ENCODE measurements at places on chromosomes 11 and 22. TPM values are rescaled to one million over a fixed set of nuclear protein-coding genes. Genes with fewer than 3 reads are reported as not detected.

DNA sequence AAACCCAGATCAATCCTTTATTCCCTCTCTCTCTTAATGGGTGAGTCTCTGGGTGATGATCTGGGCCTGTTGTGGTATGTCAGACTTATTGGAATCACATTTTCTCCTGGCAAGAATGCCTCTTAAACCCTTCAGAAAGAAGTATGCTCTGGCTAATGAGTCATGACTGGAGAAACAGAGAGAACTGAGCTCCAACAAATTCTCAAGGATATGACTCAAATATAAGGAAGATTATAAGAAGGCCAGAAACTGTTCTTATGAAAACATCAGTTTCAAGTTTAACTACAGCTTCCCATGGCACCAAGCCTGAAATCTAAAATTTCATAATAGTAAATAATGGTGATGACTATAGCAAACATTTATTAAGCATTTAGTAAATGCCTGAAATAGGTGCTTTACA lies 83.9 kb downstream of the OR5AK2 start:
- peak; percentile 96 for DNase-seq

The SOX10 gene
- total RNA-seq, result not detected

DNA sequence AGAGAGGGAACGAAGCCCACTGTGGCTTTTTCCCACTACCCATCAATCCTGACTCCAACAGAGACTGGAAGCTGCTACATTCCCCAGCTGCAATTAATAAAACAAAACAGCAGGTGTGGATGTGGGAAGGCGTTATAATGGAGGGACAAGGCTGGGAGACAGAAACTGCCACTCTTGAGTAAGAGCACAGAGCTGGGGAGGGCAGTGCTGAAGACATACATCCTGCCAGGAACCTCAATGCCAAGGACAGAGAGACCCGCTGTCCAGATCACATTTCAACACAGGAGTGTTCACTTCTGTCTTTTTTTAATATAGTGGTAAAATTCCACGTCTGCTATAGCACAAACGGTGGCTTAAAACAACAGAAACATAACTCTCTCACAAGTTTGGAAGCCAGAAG lies 94.5 kb downstream of the LARGE1 start:
- no peak for DNase-seq

DNA sequence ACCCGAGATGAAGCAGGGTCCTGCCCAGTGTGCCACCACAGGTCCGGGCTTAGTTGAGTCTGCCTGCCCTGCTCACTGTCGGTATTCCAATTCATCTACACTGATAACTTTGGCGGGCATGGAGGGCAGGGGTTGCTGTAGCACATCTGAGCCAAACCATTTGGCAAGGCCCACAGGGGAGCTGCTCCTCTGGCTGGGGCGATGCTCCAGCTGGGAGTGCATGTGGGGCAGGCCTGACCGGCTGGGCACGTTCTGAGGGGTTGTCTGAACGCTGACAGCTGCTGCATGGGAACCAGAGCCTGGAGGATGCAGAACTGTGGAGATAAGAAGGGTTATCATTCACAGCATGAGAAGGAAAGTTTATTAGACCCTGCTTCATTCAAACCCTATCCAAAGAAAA lies 40.4 kb downstream of the DRG1 start:
- DNase-seq, result no peak

DNA sequence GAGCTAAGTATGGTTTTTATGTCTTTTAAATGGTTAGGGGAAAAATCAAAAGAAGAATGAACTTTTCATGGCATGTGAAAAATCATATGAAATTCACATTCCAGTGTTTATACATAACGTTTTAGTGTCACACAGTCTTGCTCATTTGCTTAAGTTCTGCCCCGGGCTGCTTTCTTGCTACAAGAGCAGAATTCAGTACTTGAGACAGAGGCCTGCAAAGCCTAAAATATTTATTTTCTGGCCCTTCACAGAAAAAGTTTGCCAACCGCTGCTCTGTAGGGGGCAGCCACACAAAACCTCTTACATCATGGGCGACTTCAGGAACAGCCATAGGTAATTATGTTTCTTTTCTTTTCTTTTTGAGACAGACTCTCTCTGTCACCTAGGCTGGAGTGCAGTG lies 1.0 kb upstream of the ATG2A start:
- DNase-seq, result no peak

The CLMP gene
- total RNA-seq, result 4.7 TPM

DNA sequence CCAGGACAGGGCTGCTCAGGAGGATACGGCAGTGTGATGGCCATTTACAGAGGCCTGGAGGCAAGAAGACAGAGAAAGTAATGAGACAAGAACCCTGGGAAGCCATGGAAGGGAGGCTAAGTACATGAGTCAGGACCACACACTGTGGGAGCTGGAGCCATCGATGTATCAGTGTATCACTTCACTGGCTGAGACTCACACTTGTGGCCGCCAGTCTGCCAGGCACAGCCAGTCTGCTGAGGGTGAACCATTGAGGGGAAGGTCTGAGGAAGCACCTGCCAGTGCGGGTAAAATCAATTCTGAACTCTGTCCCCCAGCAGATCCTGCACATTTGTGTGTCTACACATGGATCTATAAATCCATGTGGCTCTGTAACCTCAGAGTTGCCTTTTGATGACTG lies 195.6 kb downstream of the GRIK4 start:
- DNase-seq, result no peak

The CLDN5 gene
- total RNA-seq, result not detected
